ENCODE measurements at places on chromosomes 2 and 18.

- DNase-seq: peak; percentile 83
Measured at GRCh38 chr2:60552078-60552850, 1.2 kb downstream of the BCL11A start.

GRCh38 chr2:69789772-69790600 is 39.5 kb upstream of the GMCL1 start:
- peak; percentile 73 for DNase-seq

DNA sequence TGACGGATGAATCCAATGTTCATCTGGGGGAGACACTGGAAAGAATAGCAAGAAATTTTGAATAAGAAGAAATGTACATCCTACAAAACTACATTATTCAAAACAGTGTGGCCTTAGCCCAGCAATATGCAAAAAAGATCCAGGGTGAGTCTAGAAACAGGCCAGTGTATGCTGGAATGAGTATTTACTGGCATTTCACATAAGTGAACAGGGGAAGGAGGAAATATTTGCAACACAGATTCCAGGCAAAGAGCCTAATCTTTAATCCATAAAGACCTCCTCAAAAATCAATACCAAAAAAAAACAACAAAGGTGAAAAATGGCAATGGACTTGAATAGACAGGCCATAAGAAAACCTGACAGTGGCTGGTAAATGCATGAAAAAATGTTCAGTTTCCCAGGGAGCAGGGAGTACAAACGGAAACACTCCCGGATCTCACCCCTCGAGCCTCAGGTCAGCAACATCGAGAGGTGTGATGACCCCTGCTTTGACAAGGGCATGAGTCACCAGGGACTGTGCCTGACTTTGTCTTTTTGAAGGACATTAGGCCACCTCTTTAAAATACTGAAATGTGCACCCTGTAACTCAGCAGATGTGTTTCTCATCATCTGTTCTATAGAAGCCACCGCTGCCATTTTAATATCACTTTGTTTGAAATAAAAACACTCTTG is 12.7 kb upstream of the GPC1 start:
- no peak for DNase-seq

- no peak for DNase-seq
Measured at GRCh38 chr2:68425503-68425902, 41.6 kb downstream of the FBXO48 start.

DNA sequence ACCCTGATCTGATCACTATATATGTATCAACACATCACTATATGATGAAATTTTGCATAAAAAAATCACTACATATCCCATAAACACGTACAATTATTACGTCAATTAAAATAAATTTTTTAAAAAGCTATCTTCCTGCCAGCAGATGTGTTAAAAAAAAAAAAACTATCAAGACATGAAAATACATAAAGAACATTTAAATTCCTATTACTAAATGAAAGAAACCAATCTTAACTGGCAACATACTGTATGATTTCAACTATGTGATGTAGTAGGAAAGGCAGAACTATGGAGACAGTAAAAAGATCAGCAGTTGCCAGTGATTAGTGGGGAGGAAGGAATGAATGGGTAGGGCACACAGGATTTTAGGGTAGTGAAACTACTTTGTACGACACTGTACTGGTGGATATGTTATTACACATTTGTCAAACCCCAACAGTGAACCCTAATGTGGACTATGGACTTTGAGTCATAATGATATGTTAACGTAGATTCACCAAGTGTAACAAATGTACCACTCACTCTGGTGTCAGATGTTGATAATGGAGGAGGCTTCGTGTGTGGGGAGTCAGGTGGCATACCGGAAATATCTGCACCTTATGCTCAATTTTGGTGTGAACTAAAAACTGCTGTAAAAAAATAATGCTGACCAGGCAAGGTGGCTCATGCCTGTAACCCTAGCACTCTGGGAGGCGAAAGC is 27.4 kb downstream of the USP34 start:
- DNase-seq: no peak

DNA sequence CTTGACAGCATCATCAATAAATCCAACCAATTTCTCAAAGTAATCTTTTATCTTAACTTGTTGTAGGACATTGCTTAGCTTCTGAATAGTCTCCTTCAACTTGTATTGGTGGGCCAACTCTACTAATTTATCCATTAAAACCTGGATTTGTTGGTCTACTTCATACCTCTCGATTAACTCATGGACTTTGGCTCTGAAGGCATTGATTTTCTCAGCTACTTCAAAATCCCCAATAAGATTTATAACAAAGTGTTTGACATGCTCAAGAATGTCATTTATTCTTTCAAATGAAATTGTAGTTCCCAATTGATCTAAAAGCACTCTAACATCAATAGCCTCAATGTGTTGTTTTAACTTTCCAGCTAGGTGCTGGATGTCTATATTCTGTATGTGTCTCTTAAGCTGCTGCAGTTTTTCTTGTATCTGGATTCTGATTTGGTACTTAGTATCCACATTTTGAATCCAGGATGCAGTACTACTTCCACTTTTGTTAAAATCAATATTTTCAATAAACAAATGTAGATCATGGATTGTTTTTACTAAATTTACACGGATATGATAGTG is 34.1 kb downstream of the APOB start:
- no peak for DNase-seq

DNA sequence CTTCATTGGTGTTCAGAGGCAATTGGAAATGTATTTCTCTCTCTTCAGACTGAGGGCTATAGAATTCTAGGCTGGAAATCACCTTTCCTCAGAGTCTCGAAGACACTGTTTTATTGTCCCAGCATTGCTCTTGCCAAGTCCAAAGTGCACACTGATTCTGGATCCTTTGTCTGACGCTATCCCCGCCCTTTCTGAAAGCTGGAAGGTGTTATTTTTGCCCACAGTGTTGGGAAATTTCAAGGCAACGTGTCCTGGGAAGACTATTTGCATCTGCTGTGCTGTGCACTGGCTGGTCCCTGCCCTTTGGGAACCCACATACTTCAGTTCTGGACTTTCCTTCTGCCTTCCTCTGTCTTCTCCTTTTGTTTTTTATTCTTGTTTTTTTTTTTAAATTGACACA is 190.8 kb downstream of the SH3BP4 start:
- no peak for DNase-seq

- DNase-seq: no peak
Measured at GRCh38 chr2:121172456-121172855, 112.5 kb downstream of the TFCP2L1 start.

DNA sequence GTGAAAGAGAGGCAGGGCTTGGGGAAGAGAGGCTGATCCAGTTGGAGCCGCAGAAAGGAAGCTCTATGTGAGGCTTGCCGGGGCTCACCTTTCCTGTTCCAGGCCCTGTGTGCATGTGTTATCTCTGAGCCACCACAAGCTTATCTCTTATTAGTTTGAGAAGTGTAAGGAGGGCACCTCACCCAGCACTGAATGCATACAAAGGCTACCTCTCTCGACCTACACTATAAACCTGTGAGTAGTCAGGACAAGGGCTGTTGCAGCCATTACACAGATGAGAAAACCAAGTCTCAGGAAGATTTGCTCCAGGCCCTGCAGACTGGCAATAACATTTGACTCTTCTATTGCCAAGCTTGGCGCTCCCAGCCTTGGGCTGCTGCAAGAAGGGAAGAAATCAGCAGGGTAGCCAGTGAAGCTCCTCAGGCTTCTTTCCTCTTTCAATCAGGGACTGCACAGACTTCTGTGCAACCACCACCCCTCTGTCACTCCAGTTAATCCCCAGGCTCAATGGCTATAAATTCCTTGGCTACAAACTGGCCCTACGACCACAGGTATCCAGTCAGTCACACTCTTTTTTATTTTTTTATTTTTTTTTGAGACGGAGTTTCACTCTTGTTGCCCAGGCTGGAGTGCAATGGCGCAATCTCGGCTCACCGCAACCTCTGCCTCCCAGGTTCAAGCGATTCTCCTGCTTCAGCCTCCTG is 73.8 kb downstream of the CLHC1 start:
- no peak for DNase-seq

DNA sequence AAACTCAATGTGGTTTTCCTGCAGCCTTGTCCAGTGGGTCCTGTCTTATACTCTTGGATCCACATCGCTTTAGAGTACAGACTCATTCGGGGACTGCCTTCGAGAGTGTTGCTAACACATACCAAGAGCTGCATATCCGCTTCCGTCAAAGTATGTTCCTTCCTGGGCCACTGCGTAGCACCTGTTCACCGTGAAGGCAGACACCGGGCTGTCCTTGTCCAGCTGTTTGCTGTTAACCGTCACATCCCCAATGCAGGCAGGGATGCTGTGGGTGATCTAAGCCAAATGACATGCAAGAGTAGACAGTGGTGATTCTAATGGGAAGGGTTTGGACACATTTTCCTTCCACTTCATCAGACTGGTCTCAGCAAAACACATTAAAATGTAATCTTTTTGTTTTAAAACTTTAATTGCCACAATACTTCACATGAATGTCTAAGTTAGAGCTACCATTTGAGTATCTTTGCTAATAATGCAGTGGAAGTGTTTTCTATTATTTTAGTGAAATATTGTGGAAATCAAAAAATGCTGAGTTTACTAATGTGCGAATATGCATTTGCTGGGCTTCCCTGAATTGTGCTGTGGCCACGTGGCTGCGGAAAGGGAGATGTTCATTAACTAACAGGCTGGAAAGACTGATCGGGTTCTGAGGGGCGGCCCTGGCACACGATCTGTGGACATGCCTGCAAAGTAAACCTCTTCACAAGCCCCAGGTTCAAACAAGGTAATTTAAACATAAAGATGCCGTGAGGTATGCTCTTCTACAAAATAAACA is 169.1 kb downstream of the LAMA1 start:
- no peak for DNase-seq

DNA sequence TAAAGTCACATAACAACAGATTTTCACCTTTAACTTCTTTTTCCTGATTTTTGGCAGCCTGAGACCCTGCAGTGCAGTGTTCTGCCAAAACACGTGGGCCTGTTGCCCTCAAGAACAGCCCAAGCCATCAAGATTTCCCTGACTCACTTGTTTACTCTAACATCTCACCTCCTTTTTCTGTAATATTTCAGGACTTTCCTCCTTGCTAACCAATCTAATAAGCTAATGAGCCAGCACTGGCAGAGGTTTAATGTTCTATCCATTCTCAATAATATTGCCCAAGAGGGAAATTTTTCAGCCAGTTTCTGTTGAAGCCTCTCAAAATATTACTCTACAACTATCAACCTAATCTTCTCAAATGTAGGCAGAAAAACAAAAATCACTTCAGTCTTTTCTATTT is 635.2 kb downstream of the DPP10 start:
- DNase-seq: no peak

- DNase-seq: no peak
Measured at GRCh38 chr2:69917852-69918251, 2.9 kb downstream of the MXD1 start.

DNA sequence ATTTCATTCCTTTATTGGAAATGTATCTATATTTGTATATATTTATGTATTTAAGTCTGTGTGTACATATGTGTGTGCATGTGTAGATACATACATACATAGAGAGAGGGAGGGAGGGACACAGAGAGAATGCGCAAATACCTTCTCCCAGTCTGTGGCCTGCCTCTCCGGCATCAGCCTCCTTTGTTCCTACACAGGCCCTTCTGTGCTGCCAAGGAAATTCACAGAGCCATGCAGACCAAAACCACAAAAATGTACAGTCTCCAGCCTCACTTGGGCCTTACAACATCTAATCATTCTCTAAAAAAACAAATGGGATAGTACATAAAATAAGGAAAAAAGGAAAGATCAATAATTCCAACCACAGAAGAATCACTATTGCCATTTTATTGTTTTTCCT is 8.8 kb upstream of the CRACDL start:
- no peak for DNase-seq

DNA sequence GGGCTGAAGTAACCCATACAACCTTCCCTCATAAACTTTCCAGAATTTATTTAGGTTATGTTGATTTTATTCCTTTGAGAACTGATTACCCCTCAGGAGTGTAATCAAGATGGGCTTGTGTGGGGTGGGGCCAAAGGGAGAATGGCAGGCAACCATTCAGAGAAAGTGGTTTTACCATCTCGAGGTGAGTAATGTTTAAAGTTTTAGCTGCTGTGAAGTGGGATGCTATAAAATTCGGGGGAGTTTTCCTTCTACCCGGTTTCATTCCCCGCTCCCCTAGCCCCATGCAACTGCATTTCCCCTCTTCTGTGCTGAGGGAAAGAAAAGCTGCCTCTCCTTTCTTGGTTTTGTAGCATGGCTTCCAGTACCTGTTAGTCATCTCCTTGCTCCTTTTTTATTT is 34.7 kb downstream of the MAP4K4 start:
- no peak for DNase-seq

DNA sequence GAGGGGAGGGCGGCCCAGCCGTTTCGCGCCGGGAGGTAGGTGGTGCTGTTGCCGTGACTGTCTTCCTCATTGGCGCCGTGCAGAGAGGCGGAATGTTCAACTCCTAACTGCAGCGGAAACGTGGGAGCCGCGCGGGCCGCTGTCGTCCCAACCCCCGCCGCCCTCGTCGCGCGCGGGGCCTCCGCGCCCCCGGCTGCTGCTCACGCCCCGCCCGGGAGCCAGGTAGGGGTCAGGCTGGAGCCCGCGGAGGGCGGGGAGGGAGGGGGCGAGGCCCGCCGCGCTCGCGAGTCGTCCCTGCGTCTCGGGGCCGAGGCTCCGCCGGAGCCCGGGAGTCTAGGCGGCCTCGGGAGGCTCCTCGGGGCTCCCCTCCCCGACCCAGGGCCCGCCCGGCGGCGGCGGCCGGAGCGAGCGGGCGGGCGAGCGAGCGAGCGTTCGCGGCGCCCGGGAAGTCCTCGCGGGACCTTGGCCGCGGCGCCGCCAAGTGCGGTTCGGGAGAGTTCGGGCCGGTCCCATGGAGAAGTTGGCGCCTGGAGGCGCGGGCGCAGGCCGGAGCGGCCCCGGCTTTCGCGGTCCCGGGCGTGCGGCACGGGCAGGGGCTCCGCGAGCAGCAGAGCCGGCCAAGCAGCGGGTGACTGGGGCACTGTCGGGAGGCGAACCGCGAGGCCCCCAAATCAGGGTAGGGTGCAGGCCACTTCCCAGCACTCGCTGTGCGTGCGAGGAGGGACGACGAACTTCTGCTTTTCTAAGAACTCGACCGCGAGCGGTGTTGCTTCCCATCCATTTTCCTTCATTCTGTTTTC is at the start of gene MAP3K20:
MAP3K20 (plus strand) TSS at position 66 of the 800 bp plus-strand sequence. CDS start 15,186 bp downstream, outside the sequence.
- DNase-seq: peak; percentile 93

GRCh38 chr2:210009896-210010295 is 7.5 kb downstream of the RPE start:
- DNase-seq: no peak

GRCh38 chr2:74576863-74577229 is 22.3 kb downstream of the DOK1 start:
- DNase-seq: no peak

GRCh38 chr2:239636808-239637207 is 236.0 kb upstream of the HDAC4 start:
- no peak for DNase-seq
